ENCODE measurements at places on chromosomes 7 and 10.

GRCh38 chr10:51658000-51658399 lies 41.4 kb downstream of the CSTF2T start:
- no peak for DNase-seq

DNA sequence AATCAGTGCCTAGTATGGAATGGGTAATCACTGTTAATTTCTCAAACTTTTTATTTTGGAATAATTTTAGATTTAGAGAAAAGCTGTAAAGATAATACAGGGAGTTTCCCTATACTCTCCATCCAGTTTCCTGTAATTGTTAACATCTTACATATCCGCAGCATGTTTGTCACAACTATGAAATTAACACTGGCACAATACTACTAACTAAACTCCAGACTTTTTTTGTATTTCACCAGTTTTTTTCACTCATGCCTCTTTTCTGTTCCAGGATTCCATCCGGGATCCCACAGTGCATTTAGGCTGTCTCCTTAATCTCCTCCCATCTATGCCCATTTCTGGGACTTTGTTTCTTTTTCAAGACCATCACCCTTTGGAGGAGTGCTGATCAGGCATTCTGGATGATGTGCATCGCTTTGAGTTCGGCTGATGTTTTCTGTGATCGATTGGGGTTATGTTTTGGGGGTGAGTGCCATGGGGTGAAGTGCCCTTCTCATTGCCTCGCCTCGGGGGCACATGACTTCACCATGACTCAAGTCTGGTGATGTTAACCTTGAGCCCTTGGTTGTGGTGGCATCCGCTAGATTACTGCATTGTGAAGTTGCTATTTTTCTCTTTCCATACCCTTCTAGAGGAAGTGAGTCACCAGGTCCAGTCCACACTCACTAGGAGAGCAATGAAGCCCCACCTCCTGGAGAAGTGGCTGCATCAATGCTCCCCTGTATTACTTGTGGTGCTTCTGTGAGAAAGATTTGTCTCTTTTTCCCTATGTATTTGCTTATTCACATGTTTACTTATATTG lies 43.9 kb upstream of the GRB10 start:
- no peak for DNase-seq

- DNase-seq, result no peak
Measured at GRCh38 chr7:95867309-95867708, 95.0 kb downstream of the DYNC1I1 start.

GRCh38 chr7:45938626-45939302 lies 17.7 kb upstream of the IGFBP3 start:
- DNase-seq, result no peak

- no peak for DNase-seq
Measured at GRCh38 chr10:12459762-12460161, 110.4 kb downstream of the CAMK1D start.

DNA sequence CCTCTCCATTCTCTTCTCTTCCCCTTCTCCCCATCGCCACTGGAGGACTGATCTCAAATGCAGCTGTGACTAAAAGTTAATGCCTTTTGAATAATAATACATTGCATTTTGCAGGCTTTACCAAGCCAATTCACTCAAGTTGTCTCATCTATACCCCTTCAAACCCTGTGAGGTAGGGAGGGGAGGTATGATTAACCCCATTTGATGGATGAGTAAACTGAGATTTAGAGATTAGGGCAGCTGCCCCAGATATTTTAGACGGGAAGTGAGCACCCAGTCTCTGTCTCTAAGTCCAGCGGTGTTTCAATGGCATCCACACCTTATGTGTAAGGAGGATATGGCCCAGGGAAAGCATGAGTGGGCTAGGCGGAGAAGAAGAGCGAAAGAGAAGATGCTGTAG lies 1.1 kb downstream of the CPA5 start:
- no peak for DNase-seq

- DNase-seq, result peak; percentile 19
Measured at GRCh38 chr7:158760936-158761335, 56.3 kb upstream of the NCAPG2 start.

- no peak for DNase-seq
Measured at GRCh38 chr10:79274279-79275104, 72.8 kb upstream of the PPIF start.

GRCh38 chr10:10878963-10879362 lies 138.7 kb upstream of the CELF2 start:
- DNase-seq, result no peak

GRCh38 chr10:59177836-59178235 lies 1.4 kb downstream of the PHYHIPL start:
- no peak for DNase-seq

GRCh38 chr7:113142385-113143119 lies 24.2 kb upstream of the SMIM30 start:
- DNase-seq, result no peak

GRCh38 chr10:60197206-60197605 lies 192.5 kb downstream of the ANK3 start:
- DNase-seq, result no peak

GRCh38 chr10:23523251-23523650 lies 84.4 kb downstream of the OTUD1 start:
- DNase-seq, result no peak

- DNase-seq, result no peak
Measured at GRCh38 chr10:128576336-128576735, 450.1 kb upstream of the MKI67 start.
